H54 (cell line): ENCODE measurements at places on chromosomes 2 and 18.
A peak's percentile ranks its signal among the peaks of the same experiment; 100 is the strongest.

GRCh38 chr2:142037744-142038143, 93.1 kb downstream of the LRP1B start:
- DNase-seq = no peak

- DNase-seq = no peak
These were observed 151.7 kb downstream of the MCFD2 start for GRCh38 chr2:46763861-46764260.

DNA sequence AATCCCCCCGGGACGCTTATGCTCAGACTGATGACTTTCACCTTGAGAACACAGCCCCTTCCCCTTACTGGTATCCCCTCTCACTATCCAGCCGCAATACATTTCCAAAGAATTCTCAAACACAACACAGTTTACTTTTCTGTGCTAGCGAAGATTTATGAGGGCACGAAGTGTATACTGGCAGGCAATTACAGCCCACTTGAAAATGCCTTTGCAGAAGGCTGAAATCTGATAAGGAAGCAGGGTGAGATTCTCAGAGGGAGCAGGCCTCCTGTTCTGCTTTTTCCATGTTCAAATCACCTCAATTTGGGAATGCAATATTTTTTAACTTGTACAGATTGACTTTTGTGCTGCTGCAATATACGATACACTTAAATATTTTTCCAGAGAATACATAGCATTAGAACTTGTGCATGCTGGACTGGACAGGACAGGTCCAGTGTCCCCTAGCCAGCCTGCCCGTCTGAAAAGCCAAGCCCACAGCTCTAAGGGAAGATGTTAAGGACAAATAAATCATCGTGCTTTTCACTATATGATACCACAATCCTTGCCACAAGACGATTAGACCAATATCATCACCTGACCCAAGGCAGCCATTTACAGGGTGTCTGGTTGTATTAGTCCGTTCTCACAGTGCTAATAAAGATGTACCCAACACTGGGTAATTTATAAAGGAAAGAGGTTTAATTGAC, 262.1 kb downstream of the EPHA4 start:
- no peak for DNase-seq

- no peak for DNase-seq
These were observed 529.9 kb upstream of the KLHL29 start for GRCh38 chr2:22855081-22855480.

DNA sequence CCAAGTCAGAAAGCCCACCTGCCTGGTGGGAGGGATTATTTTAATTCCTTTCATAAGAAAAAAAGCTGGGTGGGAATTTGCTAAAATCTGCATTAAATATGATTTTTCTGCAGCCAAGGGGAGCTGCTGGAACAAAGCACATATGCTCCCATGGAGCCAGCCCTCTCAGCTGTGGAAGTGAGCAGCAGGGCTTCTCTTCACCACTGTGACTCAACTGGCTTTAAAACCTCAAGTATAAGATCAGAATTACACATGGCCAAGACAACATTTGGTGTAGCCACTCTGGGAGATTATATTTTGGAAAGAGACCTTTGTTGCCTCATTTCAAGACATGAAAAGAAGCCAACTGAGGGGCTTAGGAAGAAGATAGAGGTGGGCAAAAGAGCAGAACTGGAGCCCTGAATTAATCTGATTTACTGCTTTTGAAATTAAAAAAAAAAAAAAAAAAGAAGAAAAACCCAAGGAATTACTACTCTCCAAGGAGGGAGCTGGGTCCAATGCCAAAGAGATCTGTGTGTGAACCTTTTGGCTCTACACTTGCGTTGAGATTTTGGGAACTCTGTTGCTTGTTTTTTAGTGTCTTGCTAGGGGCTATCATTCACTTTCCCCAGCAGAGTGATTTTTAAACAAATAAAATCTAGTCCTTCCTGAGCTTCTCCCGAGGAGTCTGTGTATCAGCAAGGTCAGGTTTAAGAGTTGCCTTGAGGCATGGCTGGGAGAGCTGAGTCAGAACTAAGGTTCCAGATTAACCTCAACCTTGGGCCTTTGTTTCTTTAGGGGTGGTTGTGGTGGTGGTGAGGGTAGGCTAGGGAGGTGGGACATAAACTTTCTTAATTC, 6.0 kb downstream of the LHCGR start:
- no peak for DNase-seq

DNA sequence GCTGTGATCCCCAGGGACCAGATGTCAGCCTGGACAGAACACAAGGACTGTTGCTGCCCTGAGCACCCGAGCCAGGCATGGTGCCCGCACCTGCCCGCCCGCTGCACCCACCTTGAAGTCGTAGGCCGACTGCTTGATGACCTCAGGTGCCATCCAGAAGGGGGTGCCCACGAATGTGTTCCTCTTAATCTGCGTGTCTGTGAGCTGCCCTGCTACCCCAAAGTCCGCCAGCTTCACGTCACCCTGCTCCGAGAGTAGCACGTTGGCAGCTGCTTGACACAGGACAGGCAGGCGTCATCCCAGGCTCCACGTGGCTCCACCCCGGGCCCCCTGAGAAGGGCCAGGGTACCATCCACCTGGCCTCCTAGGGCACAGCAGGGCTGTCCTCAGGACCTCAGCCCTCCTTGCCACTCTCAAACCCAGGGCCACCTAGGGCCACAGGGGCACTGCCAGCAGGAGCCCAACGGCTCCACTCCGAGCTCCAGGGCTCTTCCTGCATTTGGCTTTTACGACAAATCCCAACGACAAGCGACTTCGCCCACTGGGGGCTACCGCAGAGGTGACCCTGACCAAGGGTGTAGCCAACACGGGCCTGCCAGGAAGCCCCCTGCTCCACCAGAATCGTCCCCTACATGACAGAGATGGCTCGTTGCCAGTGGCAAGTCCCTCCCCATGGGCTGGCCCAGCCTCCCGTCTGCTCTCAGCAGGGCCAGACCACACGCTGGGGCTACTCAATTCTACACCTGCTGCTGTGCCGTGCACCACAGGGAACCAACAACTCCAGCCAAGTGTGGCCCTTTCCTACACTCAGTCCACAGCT, 9.0 kb downstream of the STK25 start:
- DNase-seq = no peak

- no peak for DNase-seq
These were observed 67.8 kb downstream of the TMEFF2 start for GRCh38 chr2:192126912-192127311.

DNA sequence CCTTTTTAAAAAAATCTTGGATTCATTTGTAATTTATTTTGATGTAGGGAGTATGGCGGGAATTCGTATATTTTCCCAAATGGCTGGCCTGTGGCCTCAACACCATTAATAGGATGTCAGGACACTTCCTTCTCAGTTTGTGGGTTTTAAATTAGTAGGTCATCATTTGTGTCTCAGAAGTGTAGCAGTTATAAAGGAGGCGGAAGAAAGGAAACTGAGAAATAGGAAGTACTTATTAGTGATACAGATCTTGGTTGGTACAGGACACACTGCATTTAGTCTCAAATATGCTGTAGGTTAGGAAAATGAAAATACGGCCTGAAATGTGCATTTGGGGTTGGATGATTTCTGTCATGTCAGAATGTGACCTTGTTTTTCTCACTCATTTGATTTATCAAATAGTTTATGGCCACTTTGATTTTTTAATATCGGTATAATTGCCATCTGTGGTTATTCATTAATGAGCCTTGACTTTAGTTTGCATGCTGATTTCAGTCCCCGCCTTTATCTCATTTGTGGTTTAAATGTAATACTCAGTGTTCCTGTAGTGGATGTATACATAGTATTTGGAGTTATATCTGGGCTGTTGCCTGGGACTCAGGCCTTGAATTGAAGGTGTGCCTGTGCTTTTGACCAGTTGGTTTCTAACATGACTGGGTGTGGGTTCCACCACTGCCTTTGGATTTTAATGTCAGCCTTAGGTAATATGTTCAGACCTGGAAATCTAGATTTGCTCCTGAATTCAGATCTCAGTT, 31.4 kb downstream of the ZCCHC2 start:
- DNase-seq = no peak

- DNase-seq = no peak
These were observed 36.7 kb downstream of the EPAS1 start for GRCh38 chr2:46333912-46334311.

DNA sequence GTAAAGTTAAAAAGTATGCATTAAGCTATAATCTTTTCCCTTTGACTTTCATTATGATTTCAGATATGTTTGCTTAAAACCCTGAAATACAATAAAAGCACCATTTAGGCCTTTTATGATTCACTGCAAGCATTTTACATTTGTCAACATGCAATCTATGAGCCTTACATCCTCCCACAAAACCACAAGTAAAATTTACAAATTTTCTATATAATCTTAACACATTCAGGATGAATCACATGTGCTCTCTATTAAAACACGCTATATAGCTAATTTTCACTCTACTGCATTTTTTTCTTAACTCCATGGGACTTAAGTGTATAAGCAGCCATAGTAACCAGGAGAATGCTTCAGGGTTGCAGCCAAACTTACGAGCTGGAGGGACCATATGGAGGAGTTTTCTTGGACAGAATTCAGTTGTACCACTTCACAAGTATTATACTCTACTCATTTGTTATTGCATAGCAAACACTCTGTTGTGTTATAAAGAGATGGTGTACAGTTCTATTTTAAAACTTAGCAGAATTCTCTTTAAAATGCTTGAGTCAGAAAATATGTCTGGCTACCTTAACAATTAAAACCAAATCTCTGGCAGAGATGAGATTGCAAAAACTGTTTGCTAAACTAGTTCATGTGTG, 293.2 kb downstream of the ALK start:
- DNase-seq = no peak

DNA sequence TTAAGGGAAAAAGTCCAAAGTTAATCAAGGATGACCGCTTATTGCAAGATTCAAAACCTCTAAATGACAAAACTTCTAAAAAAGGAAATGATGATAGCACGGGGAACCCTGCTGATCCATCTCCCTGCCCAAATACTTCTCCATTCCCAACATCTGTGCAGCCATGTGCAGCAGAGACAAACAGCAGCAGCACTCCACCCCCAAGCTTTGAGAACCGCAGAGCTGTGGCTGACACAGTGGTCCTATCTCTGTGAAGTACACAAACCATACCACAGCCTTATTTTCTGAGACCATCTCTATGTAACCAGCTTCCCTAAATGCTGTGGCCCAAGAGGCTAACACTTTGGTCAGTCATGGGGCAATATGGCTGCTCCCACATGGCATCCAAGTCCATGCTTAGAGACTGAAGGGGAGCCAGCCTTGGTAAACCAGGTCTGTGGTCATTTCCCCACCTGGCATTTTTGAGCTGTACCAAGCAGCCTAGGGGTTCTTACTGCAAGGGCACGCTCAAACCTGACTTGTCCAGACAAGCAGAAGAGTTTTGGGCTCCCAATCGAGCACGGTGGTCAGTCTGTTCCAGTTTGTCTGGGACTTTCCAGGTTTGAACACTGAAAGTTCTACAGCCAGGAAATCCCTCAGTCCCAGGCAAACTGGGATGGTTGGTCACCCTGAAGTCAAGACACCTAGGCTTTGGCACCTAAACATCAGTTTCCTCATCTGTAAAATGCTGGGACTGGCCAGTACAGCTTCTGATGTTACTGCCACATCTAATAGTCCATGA, 17.1 kb upstream of the NFE2L2 start:
- no peak for DNase-seq

DNA sequence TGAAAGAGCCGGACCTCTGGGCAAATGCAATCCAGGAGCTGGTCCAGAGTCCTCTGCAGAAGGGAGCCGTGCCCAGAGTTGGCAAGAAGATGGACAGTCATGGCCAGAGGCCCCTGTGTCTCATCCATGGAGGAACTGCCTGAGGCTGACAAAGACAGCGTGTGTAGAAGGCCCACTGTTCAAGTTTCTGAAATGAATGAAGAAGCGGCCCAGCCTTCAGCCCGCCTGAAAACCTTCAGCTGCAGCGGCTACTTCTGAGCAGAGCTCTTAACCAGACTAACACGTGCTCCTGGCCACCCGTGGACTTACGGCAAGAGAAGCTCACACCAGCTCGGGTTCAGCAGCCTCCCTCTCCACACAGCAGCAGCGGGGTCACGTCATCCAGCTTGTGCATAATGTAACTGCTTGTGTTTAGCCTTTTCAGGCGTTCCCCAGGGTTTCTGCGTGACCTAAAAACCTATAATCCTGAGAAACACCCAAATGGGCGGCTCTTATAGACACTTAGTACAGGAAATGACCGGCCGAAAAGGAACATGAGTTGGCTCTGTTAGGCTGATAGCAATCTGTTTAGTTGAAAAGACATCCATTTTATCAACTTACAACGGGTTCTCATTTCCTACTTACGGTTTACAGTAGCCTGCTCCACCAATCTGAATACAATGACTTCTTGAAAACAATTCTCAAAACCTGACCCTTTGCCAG, at the start of gene FAM124B:
Gene FAM124B (minus strand): TSS at position 467 of the 702 bp plus-strand sequence. CDS start 339 bp downstream, at position 128.
- DNase-seq = no peak

DNA sequence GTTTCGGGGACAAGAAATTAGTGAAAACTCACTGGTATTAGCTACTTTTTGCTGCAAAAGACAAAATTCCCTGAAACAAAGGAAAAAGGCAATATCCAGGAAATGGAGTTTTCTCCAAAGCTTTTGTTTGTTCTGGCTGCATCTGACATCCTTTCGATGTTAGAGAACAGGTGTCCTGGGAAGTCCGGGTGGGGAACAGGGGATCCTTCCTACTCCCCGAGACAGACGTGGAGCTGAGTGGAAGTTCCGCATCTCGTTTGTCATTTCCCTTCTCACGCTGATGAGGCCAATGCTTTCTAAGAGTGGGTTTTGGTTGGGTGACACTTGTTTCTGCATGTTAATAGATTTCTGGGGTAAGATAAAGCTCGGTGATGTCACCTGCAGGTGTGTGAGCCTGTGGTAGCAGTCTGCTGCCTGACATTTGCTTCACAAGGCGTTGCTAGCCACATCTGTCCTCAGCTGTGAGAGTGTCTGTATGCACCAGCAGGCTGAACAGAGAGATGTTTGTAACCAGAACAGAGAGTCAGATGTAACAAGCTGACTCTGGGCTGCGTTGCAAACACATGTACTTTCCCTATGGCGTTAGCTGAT, 125.9 kb downstream of the ACOXL start:
- DNase-seq = no peak

GRCh38 chr2:240182001-240182400, 41.5 kb upstream of the OTOS start:
- no peak for DNase-seq

- no peak for DNase-seq
These were observed 544.7 kb downstream of the ZEB2 start for GRCh38 chr2:143975216-143975615.

GRCh38 chr2:220504938-220505503, 877.6 kb downstream of the SLC4A3 start:
- peak; percentile 7 for DNase-seq
